ENCODE measurements at places on chromosomes 2 and 18. TPM values are rescaled to one million over a fixed set of nuclear protein-coding genes. Genes with fewer than 3 reads are reported as not detected.

The PRKRA gene
- total RNA-seq, result 28.9 TPM

The C2orf66 gene
- total RNA-seq, result 1.1 TPM

The TIA1 gene
- 132 TPM for total RNA-seq

The CRYGD gene
- total RNA-seq, result not detected

The SPATA3 gene
- total RNA-seq, result not detected

The TLX2 gene
- total RNA-seq, result 0.53 TPM

- DNase-seq, result no peak
Measured at GRCh38 chr2:29053223-29053622, 21.1 kb downstream of the PCARE start.

GRCh38 chr2:29247336-29247914 is 132.2 kb downstream of the CLIP4 start:
- DNase-seq, result peak; percentile 25

- DNase-seq, result peak; percentile 49
Measured at GRCh38 chr18:32769586-32770053, 3.2 kb downstream of the KLHL14 start.

GRCh38 chr2:50535971-50536759 is 495.8 kb downstream of the NRXN1 start:
- DNase-seq, result no peak

DNA sequence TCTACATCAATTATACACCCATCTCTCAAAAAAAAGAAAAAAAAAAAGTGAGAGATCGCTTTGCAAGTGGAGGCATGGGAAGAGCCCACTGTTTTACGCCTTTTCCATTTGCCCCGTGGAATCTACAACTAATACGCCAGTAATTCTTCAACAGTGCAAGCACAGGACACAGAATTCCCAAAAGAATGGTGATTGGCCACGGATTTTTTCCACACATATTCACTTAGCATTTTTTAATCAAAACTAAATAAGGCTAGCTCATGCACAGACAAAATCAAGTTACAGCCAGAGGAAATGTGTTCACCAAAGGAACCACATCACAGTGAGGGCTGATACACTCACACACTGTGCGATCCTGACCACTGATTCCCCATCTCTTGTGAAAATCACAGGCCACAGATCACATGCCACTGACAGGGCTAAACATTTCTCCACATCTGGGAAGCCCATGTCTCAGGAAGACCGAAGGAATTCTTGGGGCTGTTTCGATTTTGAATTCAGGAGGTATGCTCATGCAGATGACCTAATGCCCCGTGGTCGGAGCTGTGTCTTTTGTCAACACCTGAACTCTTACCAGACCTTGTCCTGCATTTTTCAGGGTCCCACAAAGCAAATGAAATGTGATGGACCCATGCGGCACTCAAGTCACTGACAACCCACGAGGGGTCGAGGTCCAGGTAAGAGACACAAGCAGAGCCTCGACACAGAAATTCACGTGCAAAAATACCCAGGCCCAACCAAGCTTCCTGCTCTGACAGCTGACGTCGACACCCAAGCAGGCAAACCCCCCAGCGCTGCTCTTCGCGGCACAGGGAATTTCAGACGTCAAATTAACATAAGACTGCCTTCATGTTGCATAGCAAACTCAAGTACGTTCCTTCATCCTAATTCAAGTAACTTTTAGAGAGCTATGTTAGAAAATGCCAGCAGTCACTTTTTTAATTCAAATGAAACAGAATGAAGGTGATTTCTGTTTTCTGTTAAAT is 69.6 kb downstream of the ZNF516 start:
- no peak for DNase-seq

- DNase-seq, result no peak
Measured at GRCh38 chr2:236128321-236128720, 39.9 kb downstream of the GBX2 start.

- DNase-seq, result no peak
Measured at GRCh38 chr2:209875270-209875669, 103.6 kb downstream of the UNC80 start.

GRCh38 chr2:170369894-170370293 is 191.9 kb downstream of the MYO3B start:
- no peak for DNase-seq

DNA sequence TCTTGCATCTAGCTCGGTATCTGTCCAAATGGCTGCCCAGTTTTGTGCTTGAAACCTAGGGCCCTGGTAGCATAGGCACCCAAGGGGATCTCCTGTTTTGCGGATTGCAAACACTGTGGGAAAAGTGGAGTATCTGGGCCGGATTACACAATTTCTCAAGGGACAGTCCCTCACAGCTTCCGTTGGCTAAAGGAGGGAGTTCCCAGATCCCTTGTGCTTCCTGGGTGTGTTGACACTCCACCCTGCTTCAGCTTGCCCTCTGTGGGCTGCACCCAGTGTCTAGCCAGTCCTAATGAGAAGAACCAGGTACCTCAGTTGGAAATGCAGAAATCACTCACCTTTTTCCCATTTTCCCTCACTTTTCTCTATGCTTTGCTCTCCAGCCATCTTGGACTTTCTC is 35.5 kb downstream of the RPRM start:
- DNase-seq, result no peak

DNA sequence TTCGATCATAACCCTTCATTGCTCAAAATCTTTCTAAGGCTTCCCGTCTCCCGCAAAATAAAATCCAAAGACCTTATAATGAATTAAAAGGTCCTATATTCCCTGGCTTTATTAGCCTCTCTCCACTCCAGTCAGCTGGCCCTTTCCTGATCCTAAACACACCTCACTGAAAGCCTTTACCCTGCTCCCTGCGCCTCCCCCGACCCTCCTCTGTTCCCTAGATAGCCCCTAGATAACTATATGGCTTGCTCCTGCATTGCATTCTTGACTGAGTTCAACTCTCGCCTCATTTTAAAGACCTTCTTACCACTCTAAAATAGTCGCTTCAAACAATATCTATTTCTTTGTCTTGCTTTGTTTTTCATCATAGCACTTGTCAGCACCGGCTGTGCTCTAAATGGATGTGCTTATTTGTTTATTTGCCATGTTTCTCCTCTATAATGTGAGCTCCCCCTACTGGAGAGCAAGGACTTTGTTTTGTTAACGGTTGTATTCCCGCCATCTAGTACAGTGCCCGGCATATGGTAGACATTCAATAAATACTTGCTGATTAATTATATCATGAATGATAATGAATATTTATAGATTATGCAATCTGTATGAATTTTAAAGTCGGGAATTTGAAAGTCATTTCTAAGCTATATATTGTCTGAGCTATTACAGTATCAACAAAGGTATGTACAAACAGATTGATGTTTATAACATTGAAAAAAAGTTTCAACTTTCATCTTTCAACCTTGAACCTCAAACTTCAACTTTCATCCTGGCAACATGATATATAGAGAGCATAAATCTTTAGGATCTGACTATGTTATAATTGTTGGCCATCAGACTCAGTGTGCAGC is 32.4 kb upstream of the VIT start:
- peak; percentile 50 for DNase-seq

- DNase-seq, result no peak
Measured at GRCh38 chr18:2002604-2003003, 568.7 kb downstream of the METTL4 start.

DNA sequence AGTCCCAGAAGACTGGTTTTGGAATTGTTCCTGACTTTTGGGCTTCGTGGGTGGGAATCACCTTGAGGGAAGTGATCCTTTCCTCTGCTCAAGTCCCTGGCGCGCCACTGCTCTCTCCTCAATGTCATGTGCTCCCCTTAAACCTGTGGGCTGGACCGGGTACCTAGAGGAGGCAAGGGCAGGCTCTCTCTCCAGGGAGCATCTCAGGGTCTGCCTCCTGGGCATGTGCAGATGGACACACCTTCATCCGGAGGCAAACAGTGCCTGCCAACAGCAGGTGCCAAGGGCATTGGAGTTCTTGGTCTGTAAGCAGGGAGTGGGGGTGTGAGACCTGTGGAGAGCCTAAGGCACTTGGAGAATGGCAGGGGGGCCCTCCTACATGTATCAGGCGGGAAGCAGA is 142.6 kb downstream of the INHBB start:
- DNase-seq, result no peak

DNA sequence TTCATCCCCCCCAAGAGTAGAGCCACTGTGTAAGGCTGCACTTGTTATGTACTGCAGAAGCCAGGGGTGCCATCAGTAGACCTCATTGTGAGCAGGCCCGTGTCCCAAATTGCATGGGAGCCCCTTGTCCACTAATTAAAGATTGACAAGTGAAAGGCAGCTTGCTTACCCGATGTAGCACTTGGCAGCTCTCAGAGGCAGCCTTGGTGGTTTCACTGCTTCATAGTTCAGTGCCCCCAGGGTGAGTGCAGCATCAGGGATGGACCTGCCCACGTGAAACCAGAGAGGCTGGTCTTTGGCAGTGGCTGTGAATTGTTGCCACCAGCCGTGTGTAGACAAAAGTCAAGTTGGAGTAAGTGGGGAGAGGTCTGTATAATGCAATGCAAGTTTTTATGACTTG is 13.3 kb downstream of the TUBB6 start:
- no peak for DNase-seq

GRCh38 chr18:23437357-23438045 is 15.6 kb upstream of the RIOK3 start:
- DNase-seq, result peak; percentile 91

- DNase-seq, result no peak
Measured at GRCh38 chr2:134778372-134778771, 59.6 kb upstream of the TMEM163 start.

- no peak for DNase-seq
Measured at GRCh38 chr18:7977897-7978296, 410.8 kb downstream of the PTPRM start.

DNA sequence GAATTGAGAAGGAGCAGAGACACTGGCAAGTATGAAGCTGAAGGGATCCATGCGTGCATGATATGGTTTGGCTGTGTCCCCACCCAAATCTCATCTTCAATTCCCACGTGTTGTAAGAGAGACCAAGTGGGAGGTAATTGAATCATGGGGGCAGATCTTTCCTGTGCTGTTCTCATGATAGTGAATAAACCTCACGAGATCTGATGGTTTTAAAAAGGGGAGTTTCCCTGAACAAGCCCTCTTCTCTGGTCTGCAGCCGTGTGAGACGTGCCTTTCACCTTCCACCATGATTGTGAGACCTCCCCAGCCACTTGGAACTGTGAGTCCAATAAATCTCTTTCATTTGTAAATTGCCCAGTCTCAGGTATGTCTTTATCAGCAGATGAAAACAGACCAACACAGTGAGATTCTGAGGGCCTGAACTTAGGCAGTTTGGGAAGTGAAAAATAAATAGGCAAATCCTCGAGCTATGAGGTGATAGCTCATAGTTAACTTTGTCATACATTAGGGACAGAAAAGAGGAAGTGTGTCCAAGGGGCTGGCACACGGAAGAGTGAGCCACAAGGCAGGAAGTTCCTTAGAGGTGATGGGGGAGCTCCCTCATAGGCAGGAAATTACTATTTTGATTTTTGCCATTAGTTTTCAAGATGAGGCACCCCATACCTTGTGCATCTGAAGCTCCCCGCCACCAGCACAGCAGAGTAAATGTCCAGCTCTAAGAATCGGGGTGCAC is 658.8 kb upstream of the ID2 start:
- DNase-seq, result no peak

GRCh38 chr2:127630096-127630863 is 15.7 kb upstream of the GPR17 start:
- DNase-seq, result no peak

- DNase-seq, result no peak
Measured at GRCh38 chr18:10791169-10791831, 265.5 kb downstream of the NAPG start.

DNA sequence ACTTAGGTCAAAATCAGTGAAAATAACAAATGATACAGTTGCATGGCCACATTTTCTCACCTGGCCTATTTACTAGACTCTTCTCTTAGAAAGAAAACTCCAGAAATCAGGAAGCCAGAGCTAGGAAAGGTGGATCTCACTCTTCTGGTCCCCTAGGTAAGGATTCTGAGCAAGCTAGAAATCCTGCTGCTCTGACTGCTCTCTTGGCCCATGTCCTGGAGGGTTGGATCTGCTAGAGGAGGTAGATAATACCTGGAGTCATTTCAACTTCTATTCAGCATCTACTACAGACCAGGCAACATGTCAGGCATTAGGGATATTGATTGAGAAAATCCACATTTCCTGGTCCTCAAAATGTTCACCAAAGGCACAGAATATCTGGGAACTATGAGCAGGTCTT is 34.9 kb downstream of the AKAIN1 start:
- DNase-seq, result no peak

GRCh38 chr18:74229891-74230290 is 61.9 kb downstream of the CYB5A start:
- DNase-seq, result no peak

GRCh38 chr2:29174937-29175336 is 59.7 kb downstream of the CLIP4 start:
- DNase-seq, result no peak

DNA sequence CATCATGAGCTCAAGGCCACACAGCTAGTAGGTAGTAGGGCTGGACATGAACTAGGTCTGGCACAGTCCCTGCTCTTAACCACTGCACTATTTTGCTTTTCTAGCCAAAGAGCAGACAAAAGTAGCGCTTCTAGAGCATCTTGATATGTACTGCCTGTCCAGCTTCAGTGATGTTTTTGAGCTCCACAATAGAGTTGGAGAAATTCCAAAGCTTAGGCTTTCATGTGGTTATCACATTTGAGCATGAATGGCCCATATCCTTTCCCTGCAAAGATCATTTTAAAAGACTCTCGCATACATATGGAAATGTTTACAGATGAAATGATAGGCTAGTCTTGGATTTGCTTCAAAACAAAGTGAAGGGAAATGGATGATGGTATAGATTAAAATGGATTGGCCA is 128.7 kb downstream of the MAP3K20 start:
- no peak for DNase-seq

GRCh38 chr18:13376841-13377351 is 158.3 kb downstream of the LDLRAD4 start:
- no peak for DNase-seq

DNA sequence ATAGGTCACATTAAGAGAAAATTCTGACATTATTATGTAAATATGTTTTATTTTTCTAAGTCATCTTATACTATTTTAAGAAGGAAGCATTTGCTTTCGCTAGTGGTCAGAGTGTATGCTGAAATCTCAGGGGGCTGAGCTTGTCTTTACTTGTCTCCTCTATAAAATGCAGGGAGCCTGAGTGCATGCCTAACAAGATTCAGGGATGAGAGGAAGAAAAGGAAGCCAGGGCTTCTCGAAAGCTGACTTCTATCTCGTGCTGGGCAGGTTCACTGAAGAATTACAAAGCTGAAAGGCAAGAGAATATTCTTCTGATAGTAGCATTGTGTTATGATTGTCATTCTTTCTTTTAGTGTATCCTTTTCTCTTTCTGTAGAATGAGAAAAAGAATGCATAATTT is 467.4 kb downstream of the SOX11 start:
- no peak for DNase-seq

DNA sequence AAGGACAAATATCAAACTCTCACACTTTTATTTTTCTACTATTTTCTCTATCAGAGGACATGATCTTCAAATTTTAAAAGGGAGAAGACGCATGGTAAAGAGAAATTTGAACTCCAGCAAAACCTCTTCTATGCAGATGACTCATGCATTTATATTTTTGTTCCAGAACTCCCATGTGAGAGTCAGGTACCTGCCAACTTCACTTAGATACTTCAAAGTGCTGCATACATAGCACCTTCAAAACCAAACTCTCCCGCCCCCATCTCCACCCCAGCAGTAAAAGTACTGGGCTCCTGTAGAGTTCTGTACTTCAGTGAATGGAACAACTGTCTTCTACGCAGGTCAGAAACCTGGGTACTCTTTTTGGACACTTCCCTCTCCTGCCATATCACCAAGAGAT is 398.3 kb downstream of the TGIF1 start:
- DNase-seq, result no peak

- no peak for DNase-seq
Measured at GRCh38 chr18:32661486-32662299, 111.1 kb downstream of the KLHL14 start.

GRCh38 chr2:34188464-34189303 is 589.6 kb upstream of the FAM98A start:
- no peak for DNase-seq
